ENCODE measurements at places on chromosomes 7 and 10.

GRCh38 chr7:116329686-116330503, 119.6 kb downstream of the TES start:
- no peak for DNase-seq

- DNase-seq: no peak
These were observed 21.8 kb upstream of the SAMD8 start for GRCh38 chr10:75089634-75090033.

GRCh38 chr7:70595755-70596597, 536.0 kb upstream of the GALNT17 start:
- no peak for DNase-seq

GRCh38 chr7:34133983-34134782, 228.8 kb downstream of the BMPER start:
- DNase-seq: peak; percentile 41

DNA sequence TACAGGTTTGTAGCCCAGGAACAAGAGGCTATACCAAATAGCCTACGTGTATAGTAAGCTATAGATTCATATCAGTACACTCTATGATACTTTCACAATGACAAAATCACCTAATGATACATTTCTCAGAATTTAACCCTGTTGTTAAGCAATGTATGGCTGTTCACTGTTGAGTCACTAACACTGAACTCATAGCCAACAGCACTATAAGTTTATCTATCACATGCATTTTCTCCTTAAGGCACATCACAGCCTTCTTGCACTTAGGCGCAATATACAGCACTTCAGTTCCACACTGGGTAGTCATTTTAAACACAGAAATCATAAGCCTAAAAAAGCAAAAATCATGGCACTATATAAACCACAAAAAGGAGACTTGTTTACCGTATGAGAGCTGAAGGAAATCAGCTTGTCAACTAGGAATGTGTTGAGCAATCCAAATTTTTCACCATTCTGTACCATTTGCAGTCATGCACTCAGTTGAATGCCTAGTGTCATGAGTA, 45.6 kb downstream of the ZNF438 start:
- DNase-seq: no peak

DNA sequence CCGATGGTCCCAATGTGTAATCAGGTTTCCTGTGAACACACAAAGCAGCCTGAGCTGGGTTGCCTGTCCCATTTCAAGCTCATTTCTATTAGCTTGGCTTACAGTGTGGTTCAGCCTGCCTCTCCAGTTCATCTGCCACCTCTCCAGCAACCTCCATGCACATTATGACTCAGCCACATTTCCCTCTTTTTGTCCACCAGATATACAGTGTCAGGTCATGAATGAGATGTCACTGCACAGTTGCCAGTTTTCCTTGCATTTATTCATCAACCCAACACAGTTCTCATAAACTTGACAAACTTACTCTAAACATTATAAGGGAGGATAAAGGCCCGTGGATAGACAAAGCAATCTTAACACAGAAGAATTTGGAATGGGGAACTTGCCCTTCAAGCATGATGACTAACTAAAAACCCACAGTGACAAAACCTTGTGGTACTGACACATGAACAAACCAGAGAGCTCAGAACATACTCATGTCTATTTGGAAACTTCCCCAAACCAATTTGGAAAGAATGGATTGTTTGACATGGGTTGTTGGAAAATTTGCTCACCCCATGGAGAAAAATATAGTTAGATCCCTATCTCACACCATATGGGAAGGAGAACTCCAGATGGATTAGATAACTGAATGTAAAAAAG, 2.5 kb upstream of the CFAP58 start:
- DNase-seq: peak; percentile 93

DNA sequence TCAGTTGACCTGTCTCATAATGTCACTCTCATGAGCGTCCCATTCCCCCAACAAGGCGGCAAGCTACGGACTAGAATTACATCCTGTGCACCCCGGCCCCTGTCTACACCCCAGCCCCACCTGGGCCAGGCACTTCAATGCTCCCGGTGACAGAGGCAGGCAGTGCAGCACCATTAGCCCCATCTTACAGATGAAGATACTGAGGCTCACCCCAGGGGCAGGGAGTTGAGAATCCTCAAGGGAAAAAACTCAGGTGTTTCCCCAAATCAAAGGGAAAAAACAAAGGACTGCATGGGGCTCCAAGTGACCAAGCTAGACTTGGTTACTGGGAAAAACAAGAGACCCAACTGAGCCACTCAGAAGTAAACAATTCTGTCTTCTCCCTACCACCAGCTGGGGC, 4.5 kb downstream of the DLG5 start:
- no peak for DNase-seq

All from Kasumi-1 (cell line).